Hematopoietic multipotent progenitor cell treated with erythropoietin and hydrocortisone succinate and interleukin-3 and kit ligand, for 15 days (in vitro differentiated cells): ENCODE measurements at places on chromosomes 5 and 9.

- DNase-seq, result no peak
These were observed 245.6 kb downstream of the LURAP1L start for GRCh38 chr9:13020146-13021040.

- no peak for DNase-seq
These were observed 510.9 kb upstream of the CDH18 start for GRCh38 chr5:20498926-20499325.

GRCh38 chr5:141969783-141970771 is 1.2 kb downstream of the RNF14 start:
- peak; percentile 92 for DNase-seq

GRCh38 chr9:129209109-129209508 is 31.0 kb upstream of the IER5L start:
- DNase-seq, result no peak

DNA sequence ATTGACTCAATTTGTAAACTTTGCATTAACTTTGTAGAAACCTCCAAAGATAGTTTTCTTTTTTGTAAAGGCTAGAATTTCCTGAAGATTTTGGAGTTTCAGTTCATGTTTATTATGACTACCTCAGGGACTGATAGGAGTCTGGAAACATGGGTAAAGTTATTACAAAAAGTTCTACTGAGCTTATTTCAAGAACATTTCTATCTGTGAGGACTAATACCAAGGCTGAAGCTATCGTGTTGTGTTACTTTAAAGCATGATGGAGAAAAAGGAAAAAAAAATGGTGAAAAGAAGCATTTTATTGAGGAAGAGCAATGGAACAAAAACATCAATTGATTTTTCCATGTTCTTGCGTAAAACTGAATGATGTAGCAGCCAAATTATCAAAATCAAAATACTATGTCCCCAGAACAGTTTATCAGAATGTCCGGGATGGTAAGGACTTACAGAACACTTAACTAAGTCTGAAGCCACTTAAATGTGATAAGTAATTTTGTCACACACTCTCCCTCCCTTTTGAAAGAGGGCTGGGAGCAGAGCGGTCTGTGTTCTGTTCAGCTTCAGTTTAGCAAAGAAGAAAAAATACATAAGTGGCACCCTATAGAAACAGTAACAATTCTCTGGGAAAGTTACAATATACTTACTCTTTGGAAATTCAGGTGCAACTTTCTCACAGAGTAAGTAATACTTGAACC is 25.1 kb upstream of the VCAN start:
- DNase-seq, result no peak

- DNase-seq, result no peak
These were observed 649 bp downstream of the CCDC187 start for GRCh38 chr9:136303066-136303824.
